ENCODE measurements at places on chromosomes 1 and 21.

DNA sequence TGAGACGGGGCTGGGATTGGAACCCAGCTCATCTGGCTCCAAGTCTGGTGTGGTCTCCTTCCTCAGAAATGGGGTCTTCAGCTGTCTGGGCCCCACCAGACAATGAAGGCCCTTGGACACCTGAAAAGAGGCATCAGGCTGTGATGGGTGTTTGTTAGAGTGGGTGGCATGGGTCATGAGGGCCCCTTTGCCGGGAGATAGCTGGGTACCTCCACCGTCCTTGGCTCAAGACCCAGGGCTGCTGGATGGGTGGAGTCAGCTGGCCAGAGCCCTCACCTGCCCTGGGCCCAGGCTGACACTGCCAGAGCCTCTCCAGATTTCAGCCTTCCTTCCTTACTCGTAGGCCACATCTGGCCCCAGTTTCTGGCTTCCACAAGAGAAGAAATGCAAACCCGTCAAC, 13.4 kb upstream of the TTC22 start:
- no peak for DNase-seq

GRCh38 chr1:185533596-185533995, 200.6 kb upstream of the HMCN1 start:
- no peak for DNase-seq

DNA sequence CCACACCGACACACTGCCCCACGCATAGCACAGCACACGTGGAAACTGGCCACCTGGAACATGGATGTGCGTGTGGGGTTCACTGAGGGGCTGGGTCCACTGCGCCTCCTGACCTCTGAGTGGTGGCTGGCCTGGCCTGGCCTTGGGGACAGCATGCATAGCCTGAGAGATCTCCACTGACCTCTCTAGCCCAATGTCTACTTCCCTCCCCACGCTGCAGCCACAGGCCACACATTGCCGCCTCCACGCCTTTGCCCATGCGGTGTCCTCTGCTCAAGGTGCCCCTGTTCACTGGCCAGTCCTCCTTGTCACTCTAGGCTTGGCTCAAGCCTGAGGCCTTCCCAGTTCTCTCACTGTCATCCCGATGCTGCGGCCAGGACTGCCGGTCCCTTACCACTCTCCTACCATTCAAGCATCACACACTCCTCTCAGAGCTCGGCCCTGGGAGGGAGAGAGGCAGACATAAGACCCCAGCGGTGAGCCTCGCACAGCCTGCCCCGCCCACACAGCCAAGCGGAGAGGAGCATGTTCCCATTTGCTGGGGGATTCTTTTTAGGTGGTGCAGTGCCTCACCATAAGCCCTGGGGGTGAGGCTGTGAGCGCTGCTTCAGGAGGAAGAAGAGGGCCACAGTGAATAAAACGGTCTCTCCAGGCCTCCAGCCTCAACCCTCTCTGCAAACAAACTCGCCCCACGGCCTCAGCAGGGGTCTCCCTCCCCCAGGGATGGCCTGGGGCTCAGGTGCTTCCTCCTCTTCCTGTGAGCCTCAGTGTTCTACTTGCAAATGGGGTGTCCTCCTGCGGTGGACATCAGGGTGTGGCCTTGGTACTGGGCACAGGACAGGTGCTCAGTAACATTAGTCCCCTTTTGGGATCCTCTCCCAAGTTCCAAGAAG, 80.8 kb downstream of the DMRTB1 start:
- no peak for DNase-seq

DNA sequence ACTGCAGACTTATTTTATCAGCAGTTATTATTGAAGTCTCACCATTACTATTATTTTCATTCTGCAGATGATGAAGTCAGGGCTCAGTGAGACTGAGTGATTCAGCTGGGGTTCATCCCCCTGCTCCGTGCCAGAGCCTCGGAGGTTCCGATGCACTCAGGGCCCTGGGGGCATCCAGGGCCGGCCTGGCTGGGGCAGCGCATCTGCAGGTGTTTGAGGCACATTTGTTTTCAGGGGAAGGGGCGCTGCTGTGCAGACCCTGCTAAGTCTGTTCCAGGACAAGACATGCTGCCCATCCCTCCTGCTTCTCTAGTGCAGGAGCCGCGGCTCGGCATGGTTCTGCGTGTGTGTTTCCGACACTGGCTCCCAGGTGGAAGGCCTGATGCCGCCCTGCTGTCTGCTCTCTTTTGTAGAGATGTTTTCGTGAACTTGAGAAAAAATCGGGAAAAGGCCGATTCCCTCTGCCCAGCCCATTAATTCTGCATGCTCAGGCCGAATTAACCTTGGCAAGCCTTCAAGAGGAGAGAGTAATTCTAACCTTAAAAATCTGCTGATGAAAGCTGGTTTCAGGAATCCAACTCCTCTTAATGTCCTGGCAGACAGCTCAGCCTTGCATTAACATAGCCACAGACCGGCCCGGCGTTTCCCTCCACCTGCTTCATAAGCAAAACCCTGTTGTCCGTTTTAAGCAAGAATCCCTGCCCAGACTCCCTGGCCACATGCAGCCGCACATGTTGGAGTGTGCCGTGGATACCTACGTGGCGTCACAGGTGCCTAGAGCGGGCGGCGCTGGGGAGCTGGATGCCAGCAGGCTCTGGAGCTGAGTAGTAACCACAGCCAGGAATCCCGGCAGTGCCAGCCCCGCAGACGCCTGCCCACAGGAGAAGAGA, 316.0 kb upstream of the VAMP3 start:
- DNase-seq, result no peak

GRCh38 chr1:113390871-113391648, 745 bp downstream of the MAGI3 start:
- no peak for DNase-seq

- no peak for DNase-seq
These were observed 49.7 kb upstream of the HSD17B7 start for GRCh38 chr1:162740755-162741154.

All from kidney capillary endothelial cell (primary cell).